CMK (cell line): ENCODE measurements at places on chromosomes 16 and 17.
A peak's percentile ranks its signal among the peaks of the same experiment; 100 is the strongest.

DNA sequence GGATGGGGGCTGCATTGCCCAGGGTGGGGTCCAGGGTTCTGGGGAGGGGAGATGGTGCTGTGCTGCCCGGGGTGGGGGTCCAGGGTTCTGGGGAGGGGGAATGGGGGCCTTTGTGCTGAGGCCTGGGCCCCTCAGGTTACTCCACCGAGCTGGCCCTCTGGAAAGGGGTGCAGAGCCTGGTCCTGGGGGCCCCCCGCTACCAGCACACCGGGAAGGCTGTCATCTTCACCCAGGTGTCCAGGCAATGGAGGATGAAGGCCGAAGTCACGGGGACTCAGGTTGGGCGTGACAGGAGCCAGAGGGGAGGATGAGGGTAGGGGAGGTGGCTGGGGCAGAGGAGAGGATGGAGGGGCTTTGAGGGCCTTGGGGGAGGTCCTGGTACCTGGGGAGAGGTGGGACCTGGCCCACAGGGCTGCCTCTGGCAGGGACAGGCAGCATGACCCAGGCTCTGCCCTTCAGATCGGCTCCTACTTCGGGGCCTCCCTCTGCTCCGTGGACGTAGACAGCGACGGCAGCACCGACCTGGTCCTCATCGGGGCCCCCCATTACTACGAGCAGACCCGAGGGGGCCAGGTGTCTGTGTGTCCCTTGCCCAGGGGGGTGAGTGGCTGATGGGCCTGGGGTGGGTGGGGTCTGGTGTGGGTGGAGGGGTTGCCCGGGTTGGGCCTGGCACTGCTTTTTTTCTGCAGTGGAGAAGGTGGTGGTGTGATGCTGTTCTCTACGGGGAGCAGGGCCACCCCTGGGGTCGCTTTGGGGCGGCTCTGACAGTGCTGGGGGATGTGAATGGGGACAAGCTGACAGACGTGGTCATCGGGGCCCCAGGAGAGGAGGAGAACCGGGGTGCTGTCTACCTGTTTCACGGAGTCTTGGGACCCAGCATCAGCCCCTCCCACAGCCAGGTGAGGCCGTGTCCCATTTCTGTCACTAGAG is 7.8 kb downstream of the ITGAX start:
- DNase-seq = no peak

DNA sequence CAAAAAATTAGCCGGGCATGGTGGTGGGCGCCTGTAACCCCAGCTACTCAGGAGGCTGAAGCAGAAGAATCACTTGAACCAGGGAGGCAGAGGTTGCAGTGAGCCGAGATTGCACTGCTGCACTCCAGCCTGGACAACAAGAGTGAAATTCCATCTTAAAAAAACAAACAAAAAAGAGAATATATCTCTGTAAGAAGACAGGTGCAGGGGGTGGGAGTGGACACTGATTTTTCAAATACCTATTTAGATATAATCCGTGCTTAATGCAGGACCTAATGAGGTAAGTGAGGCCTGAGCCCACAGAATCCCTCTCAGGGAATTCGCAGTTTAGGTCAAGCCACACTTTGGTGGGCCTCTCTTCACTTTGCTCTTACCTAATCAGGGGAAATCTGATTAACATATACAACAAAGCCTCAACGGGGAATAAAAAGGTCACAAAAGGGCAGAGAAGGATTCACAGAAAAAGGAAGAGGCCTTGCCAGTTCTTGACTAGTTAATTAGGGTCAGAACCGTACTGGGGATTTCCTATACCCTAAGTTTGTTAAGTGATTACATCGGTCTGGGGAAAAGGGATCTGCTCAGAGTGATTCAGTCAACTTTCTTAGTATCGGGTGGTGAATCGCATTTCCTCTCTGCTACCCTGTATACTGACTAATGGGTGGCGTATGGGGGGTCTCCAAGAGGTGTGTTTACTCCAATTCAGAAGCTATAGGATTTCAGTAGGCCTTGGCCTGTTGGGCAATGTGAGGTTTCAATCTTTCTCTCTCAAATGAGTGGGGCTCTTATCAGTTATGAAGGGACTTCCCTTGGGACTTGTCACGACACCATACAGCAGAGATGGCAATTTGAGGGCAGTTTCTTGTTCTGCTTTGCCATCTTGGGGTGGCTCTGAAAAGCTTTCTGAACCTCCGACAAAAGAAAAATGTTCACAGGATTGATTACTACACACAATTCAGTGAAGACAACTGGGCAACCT is 1.9 kb upstream of the NFAT5 start:
- peak; percentile 67 for DNase-seq

DNA sequence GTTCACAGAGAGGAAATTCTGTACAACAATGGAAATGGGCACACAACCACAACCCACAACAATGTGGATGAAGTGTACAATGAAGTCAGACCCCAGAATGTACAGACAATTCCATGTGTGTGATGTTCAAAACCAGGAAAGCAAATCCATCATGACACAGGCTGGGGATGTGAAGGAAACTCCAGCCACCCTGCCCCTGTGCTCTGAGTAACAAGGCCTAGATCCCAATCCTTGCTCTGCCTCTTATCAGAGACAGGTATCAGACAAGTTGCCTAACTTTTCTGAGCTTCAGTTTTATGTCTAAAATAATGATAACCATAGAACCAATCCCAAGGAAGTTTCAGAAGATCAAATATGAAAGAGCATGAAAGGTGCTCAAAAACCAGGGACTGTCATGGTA is 1.8 kb upstream of the C16orf95 start:
- no peak for DNase-seq

GRCh38 chr17:13378361-13378760 is 223.4 kb downstream of the HS3ST3A1 start:
- DNase-seq = no peak

DNA sequence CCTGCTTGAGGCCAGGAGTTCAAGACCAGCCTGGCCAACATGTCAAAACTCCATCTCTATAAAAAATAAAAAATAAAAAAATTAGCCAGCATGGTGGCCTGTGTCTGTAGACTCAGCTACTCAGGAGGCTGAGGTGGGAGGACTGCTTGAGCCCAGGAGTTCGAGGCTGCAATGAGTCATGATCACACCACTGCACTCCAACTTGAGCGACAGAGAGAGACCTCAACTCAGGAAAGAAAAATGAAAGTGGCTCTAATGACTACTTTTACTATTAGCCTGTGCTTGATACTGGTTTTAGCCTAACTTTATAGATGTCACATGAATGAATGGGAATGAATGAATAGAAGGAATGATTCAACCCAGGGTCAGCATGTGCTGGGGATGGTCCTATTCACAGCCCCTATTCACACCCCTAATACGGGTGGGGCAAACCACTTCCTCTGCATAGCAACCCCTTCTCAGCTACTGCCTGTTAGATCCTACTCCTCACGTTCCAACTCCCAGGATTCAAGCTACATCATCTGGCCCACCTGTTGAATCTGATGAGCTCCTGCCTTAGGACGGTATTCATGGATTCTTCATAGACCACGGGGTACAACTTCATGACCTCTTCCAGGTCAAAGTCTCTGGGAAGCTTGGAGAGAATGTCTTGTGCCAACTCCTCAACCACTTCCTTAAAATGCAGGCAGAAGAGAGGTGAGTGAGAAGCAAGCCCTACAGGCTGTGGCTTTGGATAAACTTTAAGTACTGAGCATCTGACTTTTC is 40.5 kb downstream of the LYRM1 start:
- no peak for DNase-seq

DNA sequence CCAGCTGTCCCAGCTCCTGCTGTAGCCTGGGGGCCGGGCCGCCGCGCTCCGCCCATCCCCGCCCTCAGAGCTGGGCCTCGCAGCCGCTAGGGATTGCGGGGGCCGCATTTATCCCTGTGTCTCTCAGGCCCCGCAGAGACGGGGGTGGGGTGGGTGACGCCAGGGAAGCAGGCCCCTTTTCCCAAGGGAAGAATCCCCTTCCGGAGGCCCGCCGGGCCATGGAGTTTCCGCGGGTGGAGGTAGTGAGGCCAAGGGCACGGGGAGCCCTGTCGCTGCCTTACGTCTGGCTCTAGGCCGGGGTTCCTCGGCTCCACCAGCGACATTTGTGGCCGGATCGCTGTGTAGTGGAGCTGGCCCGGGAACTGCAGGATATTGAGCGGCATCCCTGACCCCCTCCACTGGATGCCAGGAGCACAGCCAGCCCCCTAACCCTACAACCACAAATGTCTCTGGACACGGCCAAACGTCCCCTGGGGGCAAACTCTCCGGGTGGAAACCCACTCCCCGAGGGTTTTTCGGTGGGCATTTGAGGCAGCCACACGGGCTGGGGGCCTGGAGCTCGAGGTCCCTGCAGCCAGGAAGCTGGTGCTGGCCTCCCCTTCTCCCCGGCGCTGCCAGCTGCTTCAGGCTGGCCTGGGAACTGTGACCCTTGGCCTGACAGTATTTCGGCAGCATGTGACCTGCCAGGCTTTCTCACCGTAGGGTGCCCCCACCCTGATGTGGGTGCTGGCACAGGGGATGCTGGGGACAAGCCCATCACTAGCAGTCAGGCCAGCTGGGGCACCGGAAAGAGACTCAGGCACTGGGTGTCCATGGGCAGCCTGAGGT is 12.0 kb upstream of the CD300A start:
- peak; percentile 69 for DNase-seq

DNA sequence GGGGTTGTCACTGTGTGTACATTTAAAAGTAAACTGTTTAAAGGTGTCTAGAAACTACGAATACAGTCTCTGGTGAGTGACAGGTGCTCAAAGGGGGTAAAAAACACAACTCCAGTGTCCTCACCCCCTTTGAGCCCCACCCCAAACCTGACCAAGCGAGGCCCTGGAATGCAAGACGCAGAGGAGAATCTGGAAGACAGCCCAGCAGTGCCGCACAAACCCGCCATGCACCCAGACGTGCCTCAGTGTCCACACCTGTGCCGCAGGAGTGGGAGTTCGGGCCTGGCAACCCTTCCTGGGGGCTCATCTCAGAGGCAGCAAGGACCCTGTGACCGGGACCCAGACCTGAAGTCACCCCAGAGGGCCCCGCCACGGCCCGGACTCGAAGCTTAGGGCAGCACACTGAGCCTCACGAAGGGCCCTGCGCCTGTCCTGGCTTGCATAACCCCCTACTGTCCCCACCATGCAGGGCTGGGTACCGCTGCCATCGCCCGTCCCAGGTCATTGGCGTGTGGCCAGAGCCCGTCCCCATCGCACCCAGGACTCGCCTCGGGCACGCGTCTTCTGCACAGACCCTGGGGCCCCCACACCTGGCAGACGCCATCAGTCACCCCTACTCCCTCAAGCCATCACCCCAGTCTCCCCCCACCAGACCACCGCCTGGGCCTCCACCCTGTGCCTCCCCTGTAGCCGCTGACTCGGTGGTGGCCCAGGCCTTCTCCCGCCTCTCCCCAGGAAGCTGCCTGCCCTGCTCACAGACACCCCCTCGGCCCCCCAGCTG is 33.0 kb upstream of the ZC3H18 start:
- no peak for DNase-seq

DNA sequence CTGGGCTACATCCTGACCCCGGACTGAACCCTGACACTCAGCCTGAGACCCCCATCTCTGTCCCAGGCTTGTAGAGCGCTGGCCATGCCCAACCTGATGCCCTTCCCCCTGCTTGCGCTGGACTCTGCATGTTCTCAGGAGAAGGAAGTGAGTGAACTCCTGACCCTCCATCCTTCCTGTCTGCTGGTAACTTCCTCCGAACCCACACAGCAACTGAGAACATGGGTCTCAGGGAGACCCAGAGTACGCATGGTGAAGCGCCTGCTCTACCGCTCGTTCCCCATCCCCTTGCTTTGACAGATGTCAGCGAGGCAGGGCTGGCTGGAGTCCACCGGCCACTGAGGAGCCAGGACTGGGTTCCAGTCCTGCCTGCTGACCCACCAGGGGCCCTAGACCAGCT is 6.1 kb downstream of the CAMKK1 start:
- no peak for DNase-seq

- DNase-seq = no peak
Observed at GRCh38 chr17:59439262-59439661, 107.8 kb downstream of the YPEL2 start.

DNA sequence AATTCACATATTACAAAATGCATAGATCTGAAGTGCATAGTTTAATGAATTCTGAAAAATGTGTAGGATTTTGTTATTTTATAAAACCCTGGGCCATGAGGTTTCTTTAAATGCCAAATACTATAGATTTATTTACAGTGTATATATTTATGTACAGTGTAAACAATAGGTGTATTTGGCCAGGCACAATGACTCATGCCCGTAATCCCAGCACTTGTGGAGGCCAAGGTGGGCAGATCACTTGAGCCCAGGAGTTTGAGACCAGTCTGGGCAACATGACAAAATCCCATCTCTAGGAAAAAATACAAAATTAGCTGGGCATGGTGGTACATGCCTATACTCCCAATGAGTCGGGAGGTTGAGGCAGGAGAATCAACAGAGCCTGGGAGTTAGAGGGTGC is 249.4 kb downstream of the PRKCA start:
- DNase-seq = no peak

DNA sequence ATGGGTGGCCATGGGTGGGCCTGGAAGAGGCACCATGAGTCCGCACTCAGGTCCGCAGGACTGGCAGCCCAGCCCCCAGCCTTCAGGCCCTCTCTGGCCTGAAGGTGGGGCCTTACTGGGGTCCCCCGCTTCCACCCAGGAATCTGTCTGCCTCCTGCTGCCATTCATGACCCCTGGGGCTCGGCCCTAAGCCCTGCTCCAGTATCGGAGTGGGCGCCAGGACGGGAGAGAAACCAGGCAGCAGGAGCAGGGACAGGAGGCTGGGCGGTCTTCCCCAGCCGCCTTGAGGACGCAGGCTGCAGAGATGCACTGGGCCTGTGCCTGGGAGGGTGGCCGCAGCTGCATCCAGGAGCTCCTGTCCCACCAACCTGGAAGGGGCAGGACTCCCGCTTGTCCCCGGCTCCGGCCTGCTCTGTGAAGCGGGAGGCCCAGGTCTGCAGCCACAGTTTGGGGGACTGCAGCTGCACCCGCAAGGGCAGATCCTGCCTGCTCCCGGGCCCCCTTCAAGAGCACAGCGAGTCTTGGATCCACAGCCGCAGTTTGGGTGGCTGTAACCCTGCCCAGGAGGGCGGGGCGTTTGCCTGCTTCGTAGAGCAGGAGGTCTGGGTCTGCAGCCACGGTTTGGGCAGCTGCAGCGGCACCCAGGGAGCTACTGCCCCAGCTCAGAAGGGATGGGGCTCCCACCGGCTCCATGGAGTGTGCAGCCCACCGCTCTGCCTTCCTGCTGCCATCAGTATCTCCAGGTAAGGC is 81.8 kb upstream of the DNAJA2 start:
- no peak for DNase-seq

- peak; percentile 37 for DNase-seq
Observed at GRCh38 chr17:8867361-8867981, at the start of gene PIK3R6. TSS of gene PIK3R6 (minus strand) at chr17:8867674. CDS start at chr17:8849794, 17,880 bp downstream.
